Endothelial cell (in vitro differentiated cells): ENCODE measurements at places on chromosomes 7 and 10.

GRCh38 chr10:78337016-78337415 lies 303.4 kb downstream of the RPS24 start:
- DNase-seq: no peak

GRCh38 chr7:106313456-106313901 lies 28.7 kb upstream of the NAMPT start:
- DNase-seq: no peak

DNA sequence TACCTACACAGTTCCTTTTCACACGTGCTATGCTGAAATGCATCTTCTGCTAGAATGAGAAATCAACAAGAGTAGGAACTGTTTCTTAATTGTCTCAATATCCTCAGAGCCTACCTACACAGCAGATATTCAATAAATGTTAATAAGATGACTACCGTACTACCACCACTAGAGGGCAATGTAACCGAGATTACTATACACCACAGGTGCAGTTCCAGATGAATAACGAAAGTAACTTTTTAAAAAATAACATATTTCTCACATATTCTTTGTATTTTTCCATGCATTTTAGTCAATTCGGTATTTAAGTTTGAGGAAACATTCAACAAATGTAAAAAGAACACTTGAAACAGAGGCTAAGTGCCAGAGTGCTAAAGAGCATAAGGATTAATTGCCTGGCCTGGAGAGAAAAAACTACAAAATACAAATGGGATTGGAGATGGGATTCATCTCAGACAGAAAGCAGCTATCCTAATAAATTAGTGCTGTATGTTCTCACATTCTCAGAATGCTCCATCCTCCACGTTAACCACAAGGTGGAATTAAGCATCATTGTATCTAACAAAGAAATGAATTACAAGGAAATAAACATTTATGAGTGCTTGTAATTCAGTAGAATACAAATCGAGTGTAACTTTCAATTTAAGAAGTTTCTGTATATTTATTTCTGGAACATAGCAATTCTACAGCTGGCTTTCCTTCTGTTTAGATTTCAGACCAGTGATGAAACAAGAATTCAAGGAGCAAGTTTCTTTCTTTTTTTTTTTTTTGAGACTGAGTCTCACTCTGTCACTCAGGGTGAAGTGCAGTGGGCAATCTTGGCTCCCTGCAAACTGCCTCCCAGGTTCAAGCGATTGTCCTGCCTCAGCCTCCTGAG lies 20.3 kb upstream of the HECTD2 start:
- DNase-seq: no peak

DNA sequence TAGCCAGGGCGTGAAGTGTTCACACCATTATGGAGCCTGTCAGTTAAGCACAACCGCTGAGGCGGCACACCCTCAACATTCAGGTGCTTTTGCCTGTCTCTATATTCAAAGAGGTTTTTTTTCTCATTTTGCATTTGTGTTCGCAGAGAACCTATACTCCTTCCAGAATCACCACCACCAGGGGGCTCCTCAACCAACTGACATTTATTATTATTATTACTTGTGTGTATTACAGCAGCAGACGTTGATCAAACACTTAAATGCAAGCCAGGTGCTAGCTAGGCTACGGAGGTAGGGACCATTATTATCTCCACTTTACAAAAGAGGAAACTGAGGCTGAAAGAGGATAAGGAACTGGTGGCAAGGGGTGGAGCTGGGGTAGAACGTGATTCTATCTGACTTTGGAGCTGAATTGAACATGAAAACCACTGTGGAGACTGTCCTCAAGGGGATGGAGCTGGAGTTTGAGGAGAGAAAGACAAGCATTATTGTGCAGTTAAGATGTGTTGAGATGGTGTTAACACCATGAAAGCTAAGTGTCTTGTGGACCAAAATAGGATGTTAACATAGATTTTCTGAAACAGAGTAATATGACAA lies 133.8 kb upstream of the PLXNA4 start:
- DNase-seq: peak; percentile 53

DNA sequence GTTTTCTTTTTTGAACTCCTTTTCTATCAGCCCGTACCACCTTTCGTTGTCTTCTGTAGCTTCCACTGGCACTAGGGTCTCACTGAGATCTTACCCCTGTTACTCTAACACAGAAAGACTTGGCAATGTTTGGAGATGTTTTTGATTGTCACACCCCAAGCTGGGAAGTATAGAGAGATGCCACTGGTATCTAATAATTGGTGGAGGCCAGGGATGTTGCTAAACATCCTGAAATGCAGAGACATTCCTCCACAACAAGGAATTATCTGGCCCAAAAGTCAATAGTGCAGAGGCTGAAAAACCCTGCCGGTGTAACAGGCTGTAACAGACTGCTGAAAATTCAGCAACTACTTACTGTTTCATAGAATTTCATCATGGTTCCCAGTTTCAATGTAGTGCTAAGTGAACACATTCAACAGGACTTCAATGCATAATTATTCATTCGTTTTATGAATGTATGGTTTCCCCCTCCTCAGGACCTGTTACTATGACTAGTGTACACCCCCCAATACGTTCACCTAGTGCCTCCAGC lies 115.9 kb downstream of the TRIM24 start:
- DNase-seq: no peak

- DNase-seq: no peak
Measured at GRCh38 chr10:120386896-120387295, 70.1 kb upstream of the PLPP4 start.

DNA sequence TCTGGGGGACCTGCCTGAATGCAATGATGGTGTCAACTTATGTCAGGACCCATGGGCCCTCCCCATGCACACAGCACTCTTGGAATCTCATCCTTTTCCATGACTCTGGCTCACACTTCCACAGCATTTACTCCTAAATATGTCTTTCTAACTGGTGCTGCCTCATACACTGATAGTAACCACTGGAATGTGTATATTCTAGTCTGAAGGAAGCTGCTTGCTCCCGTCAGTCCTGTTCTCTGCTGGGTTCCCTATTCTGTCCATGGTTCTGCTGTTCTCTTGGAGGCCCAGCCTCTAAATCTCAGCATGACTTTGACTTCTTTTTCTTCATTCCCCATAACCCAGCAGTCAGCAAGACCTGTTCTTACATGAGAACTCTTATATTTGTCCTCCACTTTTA lies 1055.1 kb downstream of the KCNMA1 start:
- DNase-seq: no peak

- DNase-seq: no peak
Measured at GRCh38 chr7:24368161-24368560, 84.2 kb downstream of the NPY start.

DNA sequence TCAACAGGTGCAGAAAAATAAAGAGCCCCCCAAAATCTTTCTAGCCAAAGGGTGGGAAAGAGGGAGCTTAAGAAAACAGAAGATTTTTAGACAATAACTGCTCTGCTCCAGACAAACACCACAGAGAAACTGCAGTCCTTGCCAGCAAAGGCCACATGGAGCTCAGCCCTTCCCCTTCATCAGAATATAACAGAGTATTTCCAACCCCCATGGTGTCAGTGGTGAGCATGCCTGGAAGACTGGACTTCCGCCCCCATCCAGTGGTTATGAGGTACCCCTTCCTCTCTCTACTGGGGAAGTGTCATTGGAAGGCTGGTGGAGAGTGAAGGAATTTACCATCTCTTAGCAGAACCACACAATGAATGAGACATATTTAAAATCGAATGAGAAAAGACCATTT lies 1007.3 kb upstream of the CELF2 start:
- DNase-seq: no peak
